Left cardiac atrium (tissue), 4 donors: ENCODE measurements at places on chromosomes 11 and 22. TPM values are rescaled to one million over a fixed set of nuclear protein-coding genes. Genes with fewer than 3 reads are reported as not detected.

Gene ARFGAP2
- 41.4 TPM for total RNA-seq

- DNase-seq: no peak
Measured at GRCh38 chr22:20433191-20433590, 4.4 kb downstream of the SCARF2 start.

- no peak for DNase-seq
Measured at GRCh38 chr11:1171985-1172728, 14.4 kb downstream of the MUC5AC start.

Gene NXPE1
- total RNA-seq: not detected

Gene PAX6
- not detected for total RNA-seq

DNA sequence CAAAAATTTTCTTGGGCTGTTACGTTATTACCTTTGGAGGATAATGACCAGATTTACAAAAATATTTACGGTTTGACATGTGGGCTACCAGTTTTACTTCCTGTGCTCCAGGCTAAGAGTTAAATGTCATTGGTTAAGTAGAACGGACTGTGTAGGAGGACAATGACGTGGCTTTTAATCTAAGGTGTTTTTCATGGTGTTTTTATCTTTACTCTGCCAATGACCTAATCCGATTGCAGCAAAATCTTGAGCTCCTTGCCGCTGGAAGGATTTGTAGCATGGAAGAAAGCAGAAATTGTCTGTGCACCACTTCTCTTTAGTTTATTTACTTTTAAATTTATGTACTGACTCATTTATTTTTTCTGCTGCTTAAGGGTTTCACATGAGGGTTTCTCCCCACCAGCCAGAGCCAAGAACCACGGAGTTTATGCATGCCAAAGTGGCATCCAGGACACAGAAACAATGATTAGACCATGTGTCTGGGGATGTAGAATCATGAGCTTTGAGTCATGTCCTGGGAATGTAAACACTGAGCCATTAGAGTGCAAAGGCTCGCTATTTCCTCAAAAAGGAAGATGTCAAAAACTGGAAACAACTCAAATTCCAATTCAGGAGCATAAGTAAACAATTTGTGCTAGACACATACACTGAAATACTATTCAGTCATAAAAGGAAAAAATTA lies 1.9 kb upstream of the CARD16 start:
- DNase-seq: peak; percentile 22

- DNase-seq: no peak
Measured at GRCh38 chr11:8787372-8787771, 104.8 kb downstream of the RPL27A start.

DNA sequence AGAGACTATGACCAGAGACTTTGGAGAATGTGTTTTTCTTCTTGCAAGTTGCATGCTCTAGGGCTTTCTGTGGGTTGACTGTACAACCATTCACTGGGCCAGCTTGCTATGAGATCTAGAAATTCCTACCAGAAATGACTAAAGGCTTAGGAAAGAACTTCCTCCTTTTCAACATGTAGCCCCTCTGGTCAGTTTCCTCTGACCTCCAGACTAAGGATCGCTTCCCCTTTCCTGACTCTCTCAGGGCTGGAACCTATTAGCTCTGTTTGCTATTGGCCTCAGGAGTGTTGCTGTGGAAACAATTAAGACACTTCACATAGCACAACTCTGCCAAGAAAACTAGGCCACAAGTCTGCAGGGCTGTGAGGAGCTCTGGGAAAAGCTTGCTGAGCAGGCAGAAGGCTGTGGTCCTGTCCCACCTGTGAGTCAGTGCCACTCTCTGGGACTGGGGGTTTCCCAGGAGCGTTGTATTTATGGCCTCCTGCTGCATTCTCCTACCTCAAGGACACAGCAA lies 10.7 kb downstream of the CRY2 start:
- peak; percentile 54 for DNase-seq

Gene CHST1
- total RNA-seq: 3.5 TPM

DNA sequence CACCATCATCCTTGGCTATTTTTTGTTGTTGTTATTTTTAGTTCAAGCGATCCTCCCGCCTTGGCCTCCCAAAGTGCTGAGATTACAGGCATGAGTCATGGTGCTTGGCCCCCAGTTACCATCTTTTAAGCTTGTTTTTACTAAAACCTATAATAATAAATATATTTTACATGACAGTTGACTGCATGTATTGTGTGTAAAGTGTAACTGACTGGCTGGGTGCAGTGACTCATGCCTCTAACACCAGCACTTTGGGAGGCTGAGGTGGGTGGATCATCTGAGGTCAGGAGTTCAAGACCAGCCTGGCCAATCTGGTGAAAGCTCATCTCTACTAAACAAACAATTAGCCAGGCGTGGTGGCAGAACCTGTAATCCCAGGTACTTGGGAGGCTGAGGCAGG lies 386.2 kb downstream of the TENM4 start:
- DNase-seq: no peak

DNA sequence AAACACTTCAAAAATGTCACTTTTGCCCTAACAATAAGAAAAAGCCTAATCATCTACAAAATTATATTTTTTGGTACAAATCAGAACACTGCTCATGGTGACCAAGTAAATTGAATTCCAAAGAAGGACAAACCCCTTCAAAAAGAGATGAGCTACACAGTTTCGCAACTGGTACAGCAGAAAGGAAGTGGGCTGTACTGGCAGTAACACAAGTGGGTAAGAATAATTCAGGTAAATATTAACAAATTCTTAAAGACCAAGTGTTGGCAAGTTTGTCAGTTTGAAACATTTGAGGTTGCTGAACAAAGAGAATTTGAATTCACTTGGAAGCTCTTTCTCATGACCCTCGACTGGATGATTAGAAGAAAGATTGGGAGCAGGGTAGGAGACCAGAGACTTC lies 35.5 kb downstream of the MSANTD4 start:
- DNase-seq: no peak

- no peak for DNase-seq
Measured at GRCh38 chr22:35894937-35895708, 133.5 kb downstream of the RBFOX2 start.

GRCh38 chr11:72069200-72069599 lies 11.1 kb downstream of the NUMA1 start:
- no peak for DNase-seq

- no peak for DNase-seq
Measured at GRCh38 chr11:58451585-58451984, 9.5 kb upstream of the OR5B12 start.

- peak; percentile 59 for DNase-seq
Measured at GRCh38 chr11:14073849-14074476, 111.4 kb downstream of the SPON1 start.

Gene PATE3
- total RNA-seq: not detected

Gene IFITM2
- 420 TPM for total RNA-seq

DNA sequence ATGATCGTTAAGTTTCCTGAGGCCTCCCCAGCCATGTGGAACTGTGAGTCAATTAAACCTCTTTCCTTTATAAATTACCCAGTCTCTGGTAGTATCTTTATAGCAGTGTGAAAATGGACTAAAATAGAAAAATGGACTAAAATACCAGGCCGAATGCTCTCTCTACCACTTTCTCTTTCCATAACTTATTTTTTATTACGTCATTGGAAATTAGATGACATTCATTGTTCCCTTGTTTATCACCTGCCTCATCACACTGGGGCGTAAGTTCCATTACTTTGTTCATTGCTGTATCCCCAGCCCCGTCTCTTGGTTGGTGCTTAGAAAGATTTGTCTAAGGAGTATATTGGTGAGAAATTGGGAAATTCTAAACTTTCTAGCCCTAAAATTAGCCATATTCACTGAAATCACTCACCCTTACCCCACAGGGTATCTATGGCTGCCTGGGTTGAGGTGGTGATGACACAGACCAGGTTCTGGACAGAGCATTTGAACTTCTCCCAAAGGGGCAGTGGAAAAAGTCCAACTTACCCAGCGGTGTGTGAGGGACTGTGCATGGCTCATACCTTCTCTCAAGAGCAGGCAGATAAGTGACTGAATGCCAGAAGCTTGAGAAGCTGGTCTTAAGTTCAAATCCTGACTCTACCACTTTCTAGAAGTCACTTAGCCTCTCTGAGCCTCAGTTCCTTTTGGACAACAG lies 50.9 kb upstream of the TP53I11 start:
- DNase-seq: no peak

GRCh38 chr11:409600-410483 lies 5.0 kb downstream of the SIGIRR start:
- DNase-seq: peak; percentile 17

- peak; percentile 60 for DNase-seq
Measured at GRCh38 chr11:1303973-1304372, 5.5 kb downstream of the TOLLIP start.

GRCh38 chr11:129291546-129291945 lies 84.1 kb upstream of the BARX2 start:
- DNase-seq: no peak

Gene PRODH
- 2.3 TPM for total RNA-seq

GRCh38 chr11:2093575-2094353 lies 45.4 kb downstream of the IGF2 start:
- DNase-seq: peak; percentile 77

GRCh38 chr11:102546923-102547471 lies 16.4 kb upstream of the MMP7 start:
- DNase-seq: no peak

- no peak for DNase-seq
Measured at GRCh38 chr22:49413146-49413545, 414.5 kb downstream of the BRD1 start.

GRCh38 chr11:64891215-64891848 lies 12.9 kb upstream of the EHD1 start:
- no peak for DNase-seq

DNA sequence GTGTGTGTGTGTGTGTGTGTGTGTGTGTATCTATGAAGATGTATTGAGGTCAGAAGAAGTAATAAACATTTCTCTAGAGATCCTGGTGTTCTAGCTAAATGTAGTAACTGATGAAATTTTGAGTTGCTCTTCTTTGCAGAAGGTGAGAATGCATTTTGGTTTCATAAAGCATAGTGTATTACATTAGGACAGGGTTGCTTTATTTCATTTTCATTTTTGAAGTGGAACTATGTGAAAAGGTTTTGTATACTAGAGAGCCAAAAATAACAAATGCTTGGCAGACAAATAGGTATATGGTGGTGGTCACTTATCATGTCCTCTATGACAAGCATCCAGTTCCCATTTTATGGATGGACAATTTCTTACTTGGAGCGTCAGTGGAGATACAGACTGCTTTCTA lies 99.0 kb downstream of the CASP12 start:
- DNase-seq: no peak

Gene SMTNL1
- not detected for total RNA-seq

DNA sequence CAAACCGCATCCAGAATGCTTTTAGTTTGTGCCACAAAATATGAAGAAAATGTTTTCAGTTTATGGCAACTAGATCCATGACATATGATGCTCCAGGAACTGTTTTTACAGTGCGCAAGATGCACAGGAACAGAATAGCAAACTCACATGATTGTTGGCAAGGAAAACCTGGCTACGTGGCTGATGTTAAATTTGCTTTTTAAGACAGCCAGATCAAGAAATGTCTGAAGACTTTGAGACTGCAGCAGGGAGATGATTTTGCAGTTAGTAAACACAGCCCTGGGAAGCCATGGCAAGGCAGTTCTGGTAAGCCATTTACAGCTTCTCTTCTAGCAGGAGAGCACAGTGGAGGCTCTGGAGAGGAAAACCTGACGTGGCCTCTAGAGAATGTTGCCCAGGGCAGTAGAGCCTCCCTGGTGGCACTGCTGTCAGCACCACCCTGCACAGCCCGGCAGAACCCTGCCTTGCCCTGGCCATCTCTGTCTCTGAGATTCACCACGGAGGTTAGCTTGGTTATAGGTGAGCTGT lies 69.8 kb upstream of the TNRC6B start:
- DNase-seq: peak; percentile 22

DNA sequence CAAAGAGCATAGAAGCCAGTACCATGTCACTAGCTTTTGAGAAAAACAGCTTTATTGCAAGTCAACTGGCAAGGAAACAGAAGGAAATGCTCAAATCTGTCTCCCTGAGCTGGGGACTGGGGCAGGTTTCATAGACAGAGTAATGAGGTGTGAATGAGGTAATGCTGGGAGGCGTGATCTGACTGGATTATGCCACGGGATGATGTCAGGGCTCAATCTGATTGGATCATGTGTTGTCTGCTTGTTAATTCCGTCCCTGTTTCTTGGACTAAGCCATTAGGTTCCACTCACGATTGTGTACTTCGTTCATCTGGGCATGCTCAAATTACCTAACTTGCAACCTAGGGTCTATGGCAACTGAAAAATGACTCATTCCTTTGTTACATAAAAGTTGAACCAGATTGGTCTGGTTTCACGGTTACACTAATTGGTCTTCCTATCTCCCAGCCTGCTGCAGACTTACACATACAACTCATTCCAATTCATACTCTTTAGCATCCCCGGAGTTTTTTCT lies 20.2 kb upstream of the OR10A5 start:
- no peak for DNase-seq

- no peak for DNase-seq
Measured at GRCh38 chr11:127895776-127896175, 691.6 kb downstream of the ETS1 start.

DNA sequence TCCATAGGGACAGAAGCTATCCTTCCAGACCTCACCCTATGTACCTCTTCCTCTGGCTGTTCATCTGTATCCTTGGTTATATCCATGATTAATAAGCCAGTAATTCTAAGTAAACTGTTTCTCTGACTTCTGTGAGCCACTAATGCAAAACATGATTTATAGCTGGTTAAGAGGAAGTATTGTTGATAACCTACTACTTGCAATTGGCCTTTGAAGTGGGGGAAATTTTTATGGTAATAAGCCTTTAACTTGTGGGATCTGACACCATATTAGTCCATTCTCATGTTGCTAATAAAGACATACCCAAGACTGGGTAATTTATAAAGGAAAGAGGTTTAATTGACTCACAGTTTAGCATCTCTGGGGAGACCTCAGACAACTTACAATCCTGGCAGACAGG lies 21.9 kb downstream of the CASP12 start:
- DNase-seq: no peak

GRCh38 chr11:115705200-115705599 lies 201.0 kb upstream of the CADM1 start:
- DNase-seq: no peak

Gene KRTAP5-7
- not detected for total RNA-seq

- no peak for DNase-seq
Measured at GRCh38 chr11:34957606-34958005, 41.2 kb downstream of the PDHX start.

GRCh38 chr22:33745501-33745900 lies 174.8 kb downstream of the LARGE1 start:
- DNase-seq: no peak

DNA sequence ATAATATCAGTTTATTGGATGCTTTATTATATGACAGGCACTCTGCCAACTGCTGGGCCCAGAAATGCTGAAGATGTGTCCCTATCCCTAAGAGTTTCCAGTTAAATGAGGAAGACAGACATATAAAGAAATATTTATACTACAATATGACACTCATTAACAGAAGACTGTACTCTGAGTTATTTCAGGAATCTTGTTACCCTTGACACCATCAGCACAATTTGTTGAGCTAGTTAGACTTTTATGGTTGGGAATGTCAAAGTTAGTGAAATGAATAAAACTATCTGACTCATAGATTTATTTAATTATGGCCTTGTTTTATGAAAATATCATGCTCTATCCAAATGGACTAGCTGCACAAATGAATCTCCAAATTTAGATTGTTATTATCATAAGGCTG lies 25.6 kb upstream of the MSANTD4 start:
- DNase-seq: no peak

- DNase-seq: peak; percentile 78
Measured at GRCh38 chr11:69640995-69641581, at the start of gene CCND1. Gene CCND1 (plus strand): TSS chr11:69641156. CDS start chr11:69641314, 158 bp downstream.

Gene LMNTD2
- 1.1 TPM for total RNA-seq
